ENCODE measurements at places on chromosomes 11 and 22. TPM values are rescaled to one million over a fixed set of nuclear protein-coding genes. Genes with fewer than 3 reads are reported as not detected.

Gene CHKA
- total RNA-seq = 84.2 TPM

Gene KDM4D
- total RNA-seq = 0.85 TPM

Gene ANGPTL5
- not detected for total RNA-seq

Gene APOL5
- total RNA-seq = not detected

Gene MS4A6A
- total RNA-seq = not detected

Gene TESMIN
- 23.9 TPM for total RNA-seq

Gene CYTH4
- total RNA-seq = not detected

Gene JHY
- total RNA-seq = 6.2 TPM

Gene MS4A15
- total RNA-seq = not detected

Gene TSPAN18
- not detected for total RNA-seq

Gene GLB1L3
- not detected for total RNA-seq

Gene POU2AF2
- total RNA-seq = not detected

Gene KCNJ1
- total RNA-seq = not detected

Gene CDC42EP2
- 20.8 TPM for total RNA-seq

Gene PATE2
- total RNA-seq = 1.3 TPM

Gene CEP126
- total RNA-seq = 6.0 TPM

Gene P2RX3
- total RNA-seq = not detected

Gene GAS2
- total RNA-seq = 2.8 TPM

Gene ASCC2
- 39.9 TPM for total RNA-seq

Gene HBG2
- not detected for total RNA-seq

Gene SCGB1C1
- total RNA-seq = not detected

Gene CLDN5
- not detected for total RNA-seq

Gene MS4A6E
- not detected for total RNA-seq

Gene PHLDA2
- 10.7 TPM for total RNA-seq

Gene ANKRD42
- 10.4 TPM for total RNA-seq

Gene INS
- not detected for total RNA-seq

Gene HOATZ
- total RNA-seq = not detected

Gene SLCO2B1
- 1.3 TPM for total RNA-seq

Gene B4GALNT4
- total RNA-seq = 6.1 TPM

Gene APOBEC3B
- 66.5 TPM for total RNA-seq

Gene TCN2
- 12.9 TPM for total RNA-seq

Gene MUC2
- 0.04 TPM for total RNA-seq

Gene ARHGAP42
- total RNA-seq = 16.1 TPM

Gene SLC29A2
- 28.9 TPM for total RNA-seq

Gene BRSK2
- total RNA-seq = 2.9 TPM

Gene SNRPD3
- total RNA-seq = 117 TPM

Gene TRIM34
- total RNA-seq = 3.8 TPM

Gene APOA5
- not detected for total RNA-seq

Gene CFAP300
- total RNA-seq = 1.9 TPM

Gene EMID1
- total RNA-seq = 3.1 TPM

Gene GPHA2
- total RNA-seq = 2.1 TPM

Gene STIM1
- 28.3 TPM for total RNA-seq

Gene CCDC134
- total RNA-seq = 33.3 TPM

Gene IL17REL
- total RNA-seq = not detected

Gene CNTF
- total RNA-seq = 3.4 TPM

Gene CARD16
- 0.63 TPM for total RNA-seq

Gene TMEM25
- 14.1 TPM for total RNA-seq

Gene PHOX2A
- not detected for total RNA-seq

Gene UBASH3B
- total RNA-seq = 81.9 TPM

Gene PKDREJ
- not detected for total RNA-seq

Gene CDC42EP1
- 94.0 TPM for total RNA-seq

Gene OR2AG1
- total RNA-seq = not detected

All from PC-9 (cell line).